ENCODE measurements at places on chromosomes 6 and 20.

- DNase-seq, result peak; percentile 91
Measured at GRCh38 chr6:32244946-32245398, 21.1 kb upstream of the NOTCH4 start.

DNA sequence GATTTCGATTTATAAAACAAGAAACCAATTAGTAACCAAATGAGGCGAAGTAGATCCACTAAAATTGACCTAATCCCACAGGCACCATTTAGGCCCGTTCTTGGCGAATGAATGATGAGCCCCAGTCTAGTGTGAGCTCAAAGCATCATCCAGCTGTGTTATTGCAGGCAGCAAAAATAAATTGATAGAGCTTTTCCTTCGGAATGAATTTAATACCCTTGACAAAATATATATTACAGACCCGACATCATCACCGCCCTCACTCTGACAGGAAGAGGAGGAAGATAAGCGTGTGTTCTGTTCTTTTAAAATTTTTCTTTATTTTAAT, 7.8 kb downstream of the SIM1 start:
- DNase-seq, result no peak

- DNase-seq, result no peak
Measured at GRCh38 chr20:16553101-16553500, 20.1 kb downstream of the KIF16B start.

DNA sequence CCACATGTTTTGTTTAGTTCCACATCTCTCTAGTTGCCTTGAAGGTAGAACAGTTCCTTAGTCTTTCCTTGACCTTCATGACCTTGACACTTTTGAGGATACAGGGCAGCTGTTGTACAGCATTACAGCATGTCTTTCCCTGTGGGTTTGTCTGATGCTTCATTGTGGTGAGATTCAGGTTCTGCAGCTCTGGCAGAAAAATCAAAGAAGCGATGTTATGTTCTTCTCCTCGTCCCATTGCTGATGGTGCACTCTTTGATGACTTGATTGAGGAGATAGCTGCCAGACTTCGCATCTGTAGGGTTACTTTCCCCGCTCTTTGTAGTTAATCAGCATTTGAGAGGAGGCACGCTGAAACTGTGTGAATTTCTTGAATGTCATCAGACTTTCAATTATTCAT, 12.0 kb downstream of the CEBPB start:
- no peak for DNase-seq

- DNase-seq, result peak; percentile 73
Measured at GRCh38 chr6:110352563-110353262, 5.4 kb downstream of the METTL24 start.

DNA sequence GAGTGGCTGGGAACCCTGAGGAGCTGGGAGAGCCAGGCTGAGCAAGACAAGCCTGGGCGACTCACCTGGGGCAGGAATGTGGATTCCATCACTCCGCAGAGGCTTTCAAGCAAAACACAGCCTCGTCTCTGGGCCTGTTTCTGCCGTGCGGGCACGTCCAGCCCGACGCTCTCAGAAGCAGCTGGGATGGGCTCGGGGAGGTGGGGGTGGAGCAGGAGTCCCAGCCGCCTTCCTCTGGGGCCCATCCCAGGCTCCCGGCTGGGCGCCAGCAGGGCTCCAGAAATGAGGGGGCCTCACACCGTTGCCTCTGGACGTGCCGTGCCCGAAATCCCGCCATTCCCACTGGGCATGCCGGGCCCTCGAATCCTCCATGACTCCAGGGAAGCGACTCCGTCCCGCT, 8.7 kb upstream of the RPS21 start:
- DNase-seq, result no peak

DNA sequence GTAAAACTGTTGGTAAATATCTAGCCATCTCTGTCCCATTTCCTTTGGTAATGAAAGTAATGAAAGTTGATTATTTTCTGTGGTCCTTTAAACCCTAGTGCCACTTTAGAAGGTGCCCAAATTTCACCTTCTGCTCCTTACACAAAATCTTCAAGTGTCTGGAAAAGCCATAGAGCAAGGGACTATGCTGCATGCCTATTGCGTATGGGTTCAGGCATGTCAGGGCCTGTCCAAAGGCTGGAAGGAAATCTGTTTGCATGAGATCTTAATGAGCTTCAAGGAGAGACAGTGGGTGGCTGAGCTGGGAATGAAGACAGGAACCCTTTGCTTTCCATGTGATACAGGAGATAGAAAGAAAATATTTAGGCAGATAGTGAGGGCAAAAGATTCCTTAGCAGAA, 66.6 kb upstream of the CCN6 start:
- DNase-seq, result peak; percentile 21

DNA sequence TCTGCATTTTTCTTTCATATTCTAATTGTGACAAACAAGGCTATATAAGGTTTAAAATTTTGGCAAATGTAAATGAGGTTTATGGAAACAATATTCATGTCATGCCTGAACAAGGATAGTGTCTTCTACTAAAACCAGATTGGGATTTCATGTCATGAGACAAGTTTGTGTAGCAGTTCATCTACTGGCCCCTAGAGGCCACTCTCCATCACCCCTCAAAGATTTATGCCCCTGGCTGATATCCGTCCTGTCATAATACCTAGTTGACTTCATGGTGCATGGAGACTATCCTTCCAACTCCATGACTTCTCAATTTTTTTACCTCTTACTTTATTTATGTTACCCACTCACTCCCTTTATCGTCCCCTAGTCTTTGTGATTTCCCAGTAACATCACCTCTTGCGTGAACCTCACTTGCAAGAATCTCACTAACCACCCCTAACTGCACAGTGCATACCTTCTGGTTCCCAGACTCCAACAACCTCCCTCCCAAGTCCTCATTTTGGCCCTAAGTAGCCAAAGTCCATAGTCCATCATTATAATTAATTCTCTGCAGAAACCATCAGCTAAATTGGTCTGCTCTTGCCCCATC, 179.8 kb downstream of the TASP1 start:
- DNase-seq, result peak; percentile 50

DNA sequence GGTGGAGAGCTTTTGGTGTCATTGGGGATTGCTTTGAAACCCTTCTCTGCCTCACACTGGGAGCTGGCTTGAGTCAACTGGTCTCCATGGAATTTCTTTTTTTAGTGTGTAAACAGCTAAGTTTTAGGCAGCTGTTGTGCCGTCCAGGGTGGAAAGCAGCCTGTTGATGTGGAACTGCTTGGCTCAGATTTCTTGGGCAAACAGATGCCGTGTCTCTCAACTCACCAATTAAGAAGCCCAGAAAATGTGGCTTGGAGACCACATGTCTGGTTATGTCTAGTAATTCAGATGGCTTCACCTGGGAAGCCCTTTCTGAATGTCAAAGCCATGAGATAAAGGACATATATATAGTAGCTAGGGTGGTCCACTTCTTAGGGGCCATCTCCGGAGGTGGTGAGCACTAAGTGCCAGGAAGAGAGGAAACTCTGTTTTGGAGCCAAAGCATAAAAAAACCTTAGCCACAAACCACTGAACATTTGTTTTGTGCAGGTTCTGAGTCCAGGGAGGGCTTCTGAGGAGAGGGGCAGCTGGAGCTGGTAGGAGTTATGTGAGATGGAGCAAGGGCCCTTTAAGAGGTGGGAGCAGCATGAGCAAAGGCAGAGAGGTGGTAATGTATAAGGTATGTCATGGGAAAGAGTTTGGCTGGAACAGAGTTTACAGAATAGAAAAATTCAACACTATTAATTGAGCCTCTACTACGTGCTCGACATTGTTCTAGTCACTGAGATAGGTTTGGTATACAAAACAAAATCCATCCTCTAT, 31.2 kb downstream of the SRSF3 start:
- DNase-seq, result peak; percentile 44

GRCh38 chr6:159973951-159974350, 5.1 kb downstream of the IGF2R start:
- peak; percentile 80 for DNase-seq

- DNase-seq, result no peak
Measured at GRCh38 chr6:131169613-131170012, 34.3 kb downstream of the AKAP7 start.

- DNase-seq, result peak; percentile 20
Measured at GRCh38 chr6:139713900-139714506, 339.6 kb upstream of the CITED2 start.

DNA sequence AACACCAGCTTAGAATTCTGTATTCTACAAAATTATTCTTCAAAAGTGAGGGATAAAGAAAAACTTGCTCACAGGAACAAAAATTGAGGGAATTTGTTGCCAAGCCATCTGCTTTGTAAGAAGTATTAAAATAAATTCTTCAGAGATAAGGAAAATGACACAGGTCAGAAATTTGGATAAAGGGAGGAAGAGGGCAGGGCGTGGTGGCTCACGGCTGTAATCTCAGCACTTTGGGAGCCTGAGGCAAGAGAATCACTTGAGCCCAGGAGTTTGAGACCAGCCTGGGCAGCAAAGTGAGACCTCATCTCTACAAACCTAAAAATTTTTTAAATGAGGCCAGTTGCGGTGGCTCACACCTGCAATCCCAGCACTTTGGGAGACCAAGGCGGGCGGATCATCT, 11.8 kb downstream of the SMIM28 start:
- DNase-seq, result no peak

- no peak for DNase-seq
Measured at GRCh38 chr6:25934156-25934555, 3.7 kb upstream of the SLC17A2 start.

DNA sequence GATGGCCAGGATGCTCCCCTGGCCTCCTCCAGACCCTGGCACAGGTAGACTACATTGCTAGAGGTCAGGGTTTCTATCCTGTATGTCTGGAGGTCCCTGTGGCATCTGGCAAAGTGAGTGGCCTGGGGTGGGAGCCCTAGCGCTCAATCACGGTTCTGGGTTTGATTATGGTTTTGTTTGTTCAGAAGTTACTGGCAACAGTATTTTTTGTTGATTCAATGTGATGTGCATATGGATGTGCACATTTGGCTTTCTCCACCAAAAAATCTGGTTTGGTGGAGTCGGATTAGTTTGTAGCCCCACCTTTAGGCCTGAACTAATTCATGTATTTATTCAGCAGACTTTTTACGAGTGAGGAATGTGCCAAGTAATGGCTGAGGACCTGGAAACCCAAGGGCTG, 109.7 kb downstream of the VEGFA start:
- DNase-seq, result no peak

DNA sequence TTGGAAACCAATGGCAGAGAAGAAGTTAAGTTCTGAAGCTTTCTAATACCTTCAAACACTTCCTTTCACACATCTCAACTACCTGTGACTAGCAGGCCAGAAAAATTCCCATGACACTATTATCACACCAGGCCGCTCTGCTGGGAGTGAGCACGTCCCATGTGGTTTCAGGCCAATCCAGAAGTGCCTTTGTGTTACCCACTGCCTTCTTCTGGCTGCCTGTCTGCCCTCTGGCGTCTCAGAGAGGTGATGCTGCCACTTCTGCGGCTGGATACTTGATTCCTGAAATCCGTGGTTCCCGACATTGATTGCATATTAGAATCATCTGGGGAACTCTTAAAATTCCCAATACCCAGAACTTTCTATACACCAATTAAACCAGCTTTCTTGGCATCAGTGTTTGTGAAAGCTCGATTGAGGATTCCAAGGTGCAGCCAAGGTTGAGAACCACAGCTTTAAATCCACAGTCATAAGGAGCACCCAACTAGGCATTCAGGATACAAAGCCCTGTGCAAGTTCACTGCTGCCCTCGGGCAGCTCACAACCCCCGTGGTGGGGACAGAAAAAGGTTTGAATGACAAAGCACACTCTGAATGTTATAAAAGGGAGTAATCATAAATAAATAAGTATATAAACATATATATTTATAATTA, 65.6 kb downstream of the STMND1 start:
- DNase-seq, result peak; percentile 34

DNA sequence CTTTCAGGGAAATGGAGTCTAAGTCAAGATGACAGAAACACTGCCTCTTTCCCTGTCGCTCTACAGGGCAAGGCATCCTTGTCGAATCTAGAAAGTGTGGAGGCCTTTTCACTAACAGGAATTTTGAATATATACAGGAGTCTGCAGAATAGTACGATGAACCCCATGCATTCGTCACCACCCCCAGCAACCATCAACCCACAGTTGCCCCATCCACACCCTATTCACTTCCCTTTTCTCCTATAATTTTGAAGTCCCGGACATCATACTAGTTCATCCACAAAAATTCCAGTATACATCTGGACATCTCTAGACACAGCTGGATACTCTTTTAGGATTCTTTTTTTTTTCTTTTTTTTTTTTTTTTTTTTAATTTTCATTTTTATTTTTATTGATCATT, 80.7 kb upstream of the RIN2 start:
- no peak for DNase-seq

- DNase-seq, result no peak
Measured at GRCh38 chr20:37401282-37401929, 55.5 kb downstream of the SRC start.

DNA sequence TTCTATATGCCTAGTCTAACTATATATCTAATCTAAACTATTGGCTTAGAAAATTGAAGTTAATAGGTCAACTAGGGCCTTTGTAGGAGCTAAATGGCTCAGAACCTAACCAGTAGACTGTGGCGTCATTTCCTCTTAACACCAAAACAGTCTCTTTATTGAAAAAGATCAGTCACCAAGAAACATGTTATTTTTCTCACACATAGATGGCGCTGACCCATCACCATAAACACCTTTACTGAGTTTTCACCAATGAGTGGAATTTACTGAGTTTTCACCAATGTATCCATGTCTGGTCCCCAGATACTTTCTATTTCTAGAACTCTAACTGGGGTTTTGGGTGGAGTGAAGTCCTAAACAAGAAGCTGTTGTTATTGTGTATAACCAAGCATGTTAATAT, 636.0 kb downstream of the BCKDHB start:
- peak; percentile 64 for DNase-seq

GRCh38 chr6:1970151-1970561, 275.2 kb downstream of the GMDS start:
- no peak for DNase-seq

DNA sequence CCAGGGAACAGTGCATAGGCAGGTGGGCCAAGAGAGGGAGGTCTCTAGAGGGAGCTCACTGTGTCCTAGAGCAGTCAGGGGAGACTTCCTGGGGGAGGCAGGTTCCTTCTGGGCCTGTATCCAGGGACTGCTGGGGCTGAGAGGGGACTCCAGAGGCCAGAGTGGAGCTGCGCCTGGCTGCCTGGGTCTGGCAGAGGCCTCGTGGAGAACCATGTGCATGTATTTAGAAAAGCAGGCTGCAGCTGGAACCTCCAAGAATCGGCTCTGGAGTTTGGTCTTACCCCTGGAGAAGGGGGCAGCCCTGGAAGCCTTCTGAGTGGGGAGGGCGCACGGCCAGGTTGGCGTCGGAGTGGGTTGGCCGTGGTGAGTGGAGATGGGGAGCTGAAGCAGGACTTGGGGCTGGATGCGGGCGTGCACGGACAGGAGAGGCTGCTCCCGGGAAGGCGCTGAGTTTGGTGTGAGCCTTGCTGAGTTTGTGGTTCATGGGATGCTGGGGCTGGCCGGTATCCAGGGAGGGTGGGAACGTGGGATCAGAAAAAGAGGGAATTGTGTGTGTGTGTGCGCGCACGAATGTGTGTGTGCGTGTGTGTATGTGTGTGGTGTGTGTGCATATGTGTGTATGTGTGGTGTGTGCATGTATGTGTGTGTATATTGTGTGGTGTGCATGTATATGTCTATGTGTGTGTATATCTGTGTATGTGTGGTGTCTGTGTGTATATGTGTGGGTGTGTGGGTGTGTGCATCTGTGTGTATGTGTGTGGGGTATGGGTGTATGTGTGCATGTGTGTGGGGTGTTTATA, 10.8 kb downstream of the VSTM2L start:
- DNase-seq, result no peak

All from adipocyte (in vitro differentiated cells).